ENCODE measurements at places on chromosomes 16 and 17.
A peak's percentile ranks its signal among the peaks of the same experiment; 100 is the strongest.

DNA sequence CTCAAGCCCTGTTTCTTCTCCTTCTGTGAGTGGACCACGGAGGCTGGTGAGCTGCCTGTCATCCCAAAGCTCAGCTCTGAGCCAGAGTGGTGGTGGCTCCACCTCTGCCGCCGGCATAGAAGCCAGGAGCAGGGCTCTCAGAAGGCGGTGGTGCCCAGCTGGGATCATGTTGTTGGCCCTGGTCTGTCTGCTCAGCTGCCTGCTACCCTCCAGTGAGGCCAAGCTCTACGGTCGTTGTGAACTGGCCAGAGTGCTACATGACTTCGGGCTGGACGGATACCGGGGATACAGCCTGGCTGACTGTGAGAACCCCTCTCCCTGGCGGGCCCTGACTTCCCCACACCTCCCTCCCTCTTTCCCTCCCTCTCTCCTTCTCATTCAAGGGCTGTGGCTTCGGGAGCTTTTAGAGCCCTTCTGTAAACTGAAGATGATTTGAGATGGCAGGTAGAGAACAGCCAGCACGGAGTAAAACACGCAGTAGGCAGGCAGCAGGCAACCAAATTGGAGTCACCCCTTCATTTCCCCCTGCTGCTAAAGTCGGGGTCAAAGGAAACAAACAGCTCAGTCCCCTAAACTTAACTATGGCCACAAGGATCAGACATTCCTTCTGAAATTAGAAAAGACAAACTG, 3.9 kb downstream of the SPACA3 start:
- DNase-seq = no peak

DNA sequence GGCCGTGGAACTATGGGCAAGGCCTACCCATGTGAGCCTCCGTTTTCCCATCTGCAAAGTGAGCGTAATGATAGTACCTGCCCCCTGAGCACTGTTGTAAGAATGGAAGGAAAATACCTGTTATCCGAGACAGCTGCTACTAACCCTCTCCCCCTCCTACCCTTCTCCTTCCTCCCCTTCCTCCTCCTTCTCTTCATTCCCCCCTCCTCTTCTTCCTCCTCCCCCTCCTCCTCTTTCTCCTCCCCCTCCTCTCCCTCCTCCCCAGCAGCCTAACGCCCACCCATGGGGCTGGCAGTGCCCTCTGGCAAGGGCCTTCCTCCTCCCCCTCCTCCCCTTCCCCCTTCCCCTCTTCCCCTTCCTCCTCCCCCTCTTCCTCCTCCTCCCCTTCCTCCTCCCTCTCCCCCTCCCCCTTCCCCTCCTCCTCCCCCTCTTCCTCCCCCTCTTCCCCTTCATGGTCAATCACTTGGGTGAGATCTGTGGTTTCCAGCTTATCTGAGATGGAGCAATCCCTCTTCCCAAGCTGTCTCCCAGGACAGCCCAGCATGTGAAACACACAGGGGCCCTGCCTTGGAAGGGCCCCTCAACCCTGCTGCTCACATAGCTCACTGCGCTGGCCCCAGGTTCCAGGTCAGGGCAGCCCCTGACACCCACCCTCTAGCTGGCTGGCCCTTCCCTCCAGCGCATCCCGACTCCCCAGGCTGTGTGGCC, 6.4 kb downstream of the ZFPM1 start:
- no peak for DNase-seq

- DNase-seq = no peak
Observed at GRCh38 chr16:72536723-72537435, 364.9 kb upstream of the PMFBP1 start.

DNA sequence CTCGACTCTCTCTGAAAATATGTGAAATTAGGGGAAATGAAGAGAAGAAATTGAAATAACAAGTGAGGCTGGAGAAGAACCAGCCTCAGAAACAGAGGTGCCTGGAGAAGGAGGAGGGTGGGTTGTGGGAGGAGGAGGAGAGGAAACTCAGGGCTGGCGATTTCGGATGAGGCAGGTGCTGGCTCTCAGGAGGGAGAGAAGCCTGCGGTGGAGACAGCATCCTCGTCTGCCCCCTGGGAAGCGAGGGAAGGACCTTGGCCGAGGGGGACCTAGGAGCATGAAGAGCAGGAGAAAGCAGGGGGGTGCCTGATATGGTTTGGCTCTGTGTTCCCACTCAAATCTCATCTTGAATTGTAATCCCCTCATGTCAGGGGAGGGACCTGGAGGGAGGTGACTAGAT, 264.7 kb upstream of the TNRC6C start:
- DNase-seq = no peak

DNA sequence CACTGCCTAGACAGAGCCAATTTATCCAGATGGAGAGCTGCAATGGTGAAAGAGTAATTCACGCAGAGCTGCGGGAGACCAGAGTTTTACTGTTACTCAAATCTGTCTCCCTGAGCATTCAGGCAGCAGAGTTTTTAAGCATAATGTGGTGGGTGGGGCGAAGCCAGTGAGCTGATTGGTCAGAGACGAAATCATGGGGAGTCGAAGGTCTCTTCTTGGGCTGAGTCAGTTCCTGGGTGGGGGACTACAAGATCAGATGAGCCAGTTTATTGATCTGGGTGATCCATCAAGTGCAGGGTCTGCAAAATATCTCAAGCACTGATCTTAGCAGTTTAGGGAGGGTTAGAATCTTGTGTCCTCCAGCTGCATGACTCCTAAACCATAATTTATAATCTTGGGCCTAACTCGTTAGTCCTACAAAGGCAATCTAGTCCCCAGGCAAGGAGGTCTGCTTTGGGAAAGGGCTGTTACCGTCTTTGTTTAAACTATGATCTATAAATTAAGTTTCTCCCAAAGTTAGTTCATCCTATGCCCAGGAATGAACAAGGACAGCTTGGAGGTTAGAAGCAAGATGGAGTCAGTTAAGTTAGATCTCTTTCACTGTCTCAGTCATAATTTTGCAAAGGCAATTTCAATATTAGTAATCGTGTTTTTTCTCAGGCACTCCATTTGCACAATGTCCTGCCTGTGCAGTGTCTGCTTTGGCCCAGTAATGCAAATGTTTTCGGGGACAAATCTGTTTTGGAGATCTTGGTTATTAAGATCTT, 27.0 kb downstream of the PIGL start:
- DNase-seq = no peak

DNA sequence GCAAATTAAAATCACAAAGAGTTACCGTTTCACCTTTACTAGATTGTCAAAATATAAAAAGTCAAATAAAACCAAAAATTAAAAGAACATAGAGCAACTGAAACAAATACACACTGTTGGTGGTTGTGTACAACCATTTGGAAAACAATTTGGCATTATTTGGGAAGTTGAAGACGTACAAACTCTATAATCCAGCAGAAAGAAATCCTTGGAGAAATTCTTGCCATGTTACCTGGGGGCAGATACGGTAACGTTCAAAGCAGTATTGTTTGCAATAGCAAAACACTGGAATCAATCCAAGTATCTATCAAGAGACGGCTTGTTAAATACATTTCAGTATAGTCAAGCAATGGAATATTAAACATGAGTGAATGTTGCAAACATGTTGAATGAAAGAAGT, 56.7 kb downstream of the TBX4 start:
- DNase-seq = no peak

GRCh38 chr17:58808609-58809563, 53.2 kb downstream of the PPM1E start:
- no peak for DNase-seq

GRCh38 chr17:42997390-42997983, 732 bp upstream of the RPL27 start:
- DNase-seq = no peak

DNA sequence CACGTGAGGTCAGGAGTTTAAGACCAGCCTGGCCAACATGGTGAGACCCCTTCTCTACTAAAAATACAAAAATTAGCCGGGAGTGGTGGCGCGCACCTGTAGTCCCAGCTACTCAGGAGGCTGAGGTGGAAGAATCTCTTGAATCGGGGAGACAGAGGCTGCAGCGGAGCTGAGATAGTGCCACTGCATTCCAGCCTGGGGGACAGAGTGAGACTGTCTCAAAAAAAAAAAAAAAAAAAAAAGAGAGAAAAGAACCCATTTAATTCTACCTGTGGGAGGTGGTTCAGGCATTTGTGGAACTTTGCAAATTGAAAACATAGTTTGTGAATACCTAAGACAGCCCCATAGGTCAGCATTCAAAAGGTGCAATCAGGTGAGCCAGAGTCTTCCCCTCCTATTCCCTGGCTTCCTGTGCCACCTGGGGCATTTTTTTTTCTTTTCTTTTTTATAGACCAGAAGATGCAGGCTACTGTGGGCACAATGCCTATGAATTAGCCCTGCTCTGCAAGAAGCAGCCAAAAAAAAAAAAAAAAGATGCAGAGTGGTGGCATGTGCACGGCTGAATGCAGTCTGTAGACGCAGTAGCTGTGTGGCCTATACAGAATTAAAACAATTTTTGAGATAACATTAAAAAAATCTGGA, 9.1 kb upstream of the SOCS3 start:
- DNase-seq = no peak

GRCh38 chr16:56617212-56618085, 8.1 kb upstream of the MT1E start:
- peak; percentile 78 for DNase-seq

DNA sequence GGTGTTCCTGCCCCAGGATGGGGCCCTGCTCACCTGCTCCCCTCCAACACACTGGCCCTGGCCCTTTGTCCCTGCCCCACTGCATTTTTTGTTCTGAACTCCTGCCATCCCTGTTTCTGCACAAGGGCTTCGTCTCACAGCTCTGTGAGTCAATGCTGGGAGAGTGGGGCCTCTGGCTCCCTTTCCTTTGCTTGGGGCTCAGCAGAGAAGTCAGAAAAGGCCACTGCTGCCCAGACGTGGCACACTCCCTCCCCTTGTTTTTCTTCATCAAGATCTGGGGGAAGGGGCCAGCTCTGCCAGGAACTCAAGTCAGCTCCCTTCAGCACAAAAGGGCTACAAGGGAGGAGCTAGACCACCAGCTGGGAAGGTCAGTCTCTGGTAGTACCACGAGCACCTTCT, 8.9 kb downstream of the PROCA1 start:
- DNase-seq = no peak

DNA sequence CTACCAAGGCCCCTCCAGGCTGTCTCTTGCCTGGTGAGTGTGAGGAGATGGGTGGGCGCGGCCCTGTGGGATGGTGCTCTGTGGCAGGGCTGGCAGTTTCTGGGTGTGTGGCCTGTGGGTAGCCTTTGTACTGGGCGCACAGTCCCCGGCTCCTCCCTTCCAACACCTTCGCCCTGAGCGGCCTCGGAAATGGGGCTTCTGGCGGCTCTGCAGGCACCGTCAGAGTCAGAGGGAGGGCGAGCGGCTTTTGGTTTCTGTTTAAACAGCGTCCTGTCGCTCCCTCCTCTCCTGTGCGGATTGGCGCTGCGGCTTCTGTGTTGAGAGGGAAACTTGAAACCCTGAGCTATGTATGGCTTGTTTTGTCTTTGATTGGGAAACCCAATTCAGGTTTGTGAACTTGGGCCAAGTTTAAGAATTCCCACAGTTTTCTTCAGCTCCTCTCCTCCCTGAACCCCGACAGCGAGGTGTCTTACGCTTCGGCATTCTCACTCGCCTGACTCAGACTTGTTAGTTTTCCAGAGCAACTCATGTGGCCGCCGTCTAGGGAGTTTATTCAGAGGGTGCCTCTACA, 8.3 kb upstream of the ZNF750 start:
- DNase-seq = peak; percentile 32

GRCh38 chr17:13420878-13421277, 180.9 kb downstream of the HS3ST3A1 start:
- no peak for DNase-seq

GRCh38 chr17:1967213-1967612, 57.9 kb downstream of the RTN4RL1 start:
- peak; percentile 9 for DNase-seq

GRCh38 chr17:13393841-13394710, 207.7 kb downstream of the HS3ST3A1 start:
- DNase-seq = no peak

GRCh38 chr17:5677620-5678019, 93.3 kb upstream of the NLRP1 start:
- no peak for DNase-seq

DNA sequence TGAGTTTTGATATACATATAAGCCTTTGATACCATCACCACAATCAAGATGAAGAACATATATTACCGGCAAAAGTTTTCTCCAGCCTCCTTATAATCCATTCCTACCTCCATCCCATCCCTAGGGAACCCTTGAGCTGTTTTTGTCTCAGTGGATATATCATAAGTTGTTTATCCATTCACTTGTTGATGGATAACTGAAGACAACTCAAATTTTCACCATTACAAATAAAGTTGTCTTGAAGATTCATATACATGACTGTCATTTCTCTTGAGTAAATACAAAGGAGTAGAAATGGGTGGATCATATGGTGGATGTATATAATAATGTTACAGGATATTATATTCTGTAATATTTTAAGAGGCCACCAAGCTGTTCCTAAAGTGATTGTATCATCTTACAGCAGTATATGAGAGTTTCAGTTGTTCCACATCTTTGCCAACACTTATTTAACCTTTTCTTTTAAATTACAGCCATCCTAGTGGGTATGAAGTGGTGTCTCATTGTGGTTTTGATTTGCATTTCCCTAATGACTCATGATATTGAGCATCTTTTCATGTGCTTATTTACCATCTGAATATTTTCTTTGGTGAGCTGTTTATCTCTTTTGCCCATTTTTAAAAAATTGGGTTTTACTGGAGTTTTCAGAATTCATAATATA, 17.4 kb downstream of the NF1 start:
- DNase-seq = no peak

DNA sequence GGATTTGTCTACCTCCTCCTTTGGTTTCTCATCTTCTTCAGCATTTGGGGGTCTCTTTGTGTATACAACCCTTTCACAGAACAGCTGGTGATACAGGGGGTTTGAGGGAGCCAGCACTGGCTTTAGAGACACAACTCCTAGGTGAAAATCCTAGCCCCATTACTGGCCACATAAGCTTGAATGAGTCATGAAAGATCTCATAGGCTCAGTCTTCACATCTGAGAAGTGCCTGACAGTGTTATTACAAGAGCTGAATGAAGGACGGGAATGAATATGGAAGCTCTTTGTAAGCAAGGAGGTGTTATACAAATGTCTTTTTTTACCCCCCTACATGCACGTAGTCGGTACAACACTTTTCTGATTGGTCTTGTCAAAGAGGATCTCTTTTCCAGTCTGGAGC, 1.7 kb upstream of the B4GALNT2 start:
- no peak for DNase-seq

GRCh38 chr17:9120471-9120870, 99.2 kb downstream of the NTN1 start:
- peak; percentile 8 for DNase-seq

- DNase-seq = no peak
Observed at GRCh38 chr16:81831722-81832126, 52.6 kb downstream of the PLCG2 start.

- no peak for DNase-seq
Observed at GRCh38 chr17:80523956-80524712, 20.5 kb upstream of the RPTOR start.

GRCh38 chr16:59324462-59324861, 590.3 kb upstream of the GOT2 start:
- DNase-seq = no peak

Measured in stimulated activated CD4-positive, alpha-beta T cell treated with anti-CD3 and anti-CD28 coated beads, Interleukin-2, amount 100 ng/mL, for 24 hours (primary cell).